ENCODE measurements at places on chromosomes 2 and 18.

DNA sequence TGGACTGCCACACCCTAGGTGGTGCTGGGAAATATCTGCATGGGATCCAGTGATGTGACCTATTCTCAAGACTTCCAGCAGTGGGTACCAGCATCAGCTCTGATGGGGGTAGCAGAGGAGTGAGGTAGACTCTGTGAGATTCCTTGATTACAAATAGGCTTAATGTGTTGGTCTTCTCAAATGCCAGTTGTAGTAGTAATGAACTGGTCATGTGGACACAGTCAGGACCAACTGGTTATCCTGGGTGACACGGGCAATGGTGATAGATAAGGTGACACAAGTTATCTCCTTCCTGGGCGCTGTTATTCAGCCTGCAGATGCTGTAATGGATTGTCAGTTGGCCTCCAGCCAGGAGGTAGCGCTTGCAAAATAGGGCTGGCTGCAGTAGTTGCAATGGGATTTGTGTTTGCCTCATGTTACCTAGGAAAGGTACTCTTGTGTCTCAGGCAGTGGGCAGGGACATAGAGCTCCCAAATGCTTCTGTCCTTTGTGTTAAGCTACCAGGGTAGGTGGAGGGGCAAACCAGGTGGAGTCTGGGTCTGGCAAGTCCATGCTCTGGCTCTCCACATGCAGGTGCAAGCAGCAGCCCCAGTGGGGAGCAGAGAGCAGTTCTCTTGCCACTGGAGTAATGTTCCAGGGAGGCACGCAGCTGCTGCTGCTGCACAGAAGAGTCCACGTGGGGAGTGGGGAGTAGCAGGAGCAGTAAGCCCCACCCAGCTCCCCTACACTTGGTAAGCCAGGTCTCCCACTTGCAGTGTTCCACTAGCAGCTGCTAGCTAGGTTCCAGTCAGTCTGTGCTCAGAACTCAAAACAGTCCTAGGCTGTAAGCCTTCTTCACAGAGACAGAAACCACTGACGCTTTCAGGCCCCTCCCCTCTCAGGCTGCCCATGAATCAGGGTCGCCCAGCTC is 505.4 kb upstream of the DDX18 start:
- no peak for DNase-seq

- DNase-seq = no peak
Measured at GRCh38 chr18:7221424-7222155, 9.3 kb upstream of the LRRC30 start.

DNA sequence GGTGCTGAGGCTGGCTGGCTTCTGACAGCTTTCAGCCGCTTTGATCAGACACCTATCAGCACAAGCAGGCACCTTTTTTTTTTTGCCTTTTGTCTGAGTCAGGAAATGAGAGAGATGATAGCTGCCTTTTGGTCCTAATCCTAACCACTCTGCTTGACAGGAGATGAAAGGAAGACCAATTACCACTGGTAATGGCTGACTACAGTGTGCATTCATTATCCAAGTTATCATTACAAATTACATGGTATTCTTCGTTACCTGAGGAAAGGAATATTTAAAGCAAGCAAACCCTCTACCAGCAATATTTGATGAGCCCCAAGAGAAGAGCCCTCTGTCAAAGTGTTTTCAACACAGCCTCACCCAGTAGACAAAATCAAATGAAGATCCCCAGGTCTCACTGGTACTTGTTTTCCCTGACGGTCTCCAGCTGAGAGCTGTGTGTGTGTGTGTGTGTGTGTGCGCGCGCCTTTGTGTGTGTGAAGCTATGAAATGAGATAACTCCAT is 925.7 kb downstream of the DCDC2C start:
- DNase-seq = no peak

- no peak for DNase-seq
Measured at GRCh38 chr2:137115081-137115794, 349.9 kb downstream of the THSD7B start.

GRCh38 chr2:223744580-223744979 is 92.8 kb downstream of the AP1S3 start:
- no peak for DNase-seq

DNA sequence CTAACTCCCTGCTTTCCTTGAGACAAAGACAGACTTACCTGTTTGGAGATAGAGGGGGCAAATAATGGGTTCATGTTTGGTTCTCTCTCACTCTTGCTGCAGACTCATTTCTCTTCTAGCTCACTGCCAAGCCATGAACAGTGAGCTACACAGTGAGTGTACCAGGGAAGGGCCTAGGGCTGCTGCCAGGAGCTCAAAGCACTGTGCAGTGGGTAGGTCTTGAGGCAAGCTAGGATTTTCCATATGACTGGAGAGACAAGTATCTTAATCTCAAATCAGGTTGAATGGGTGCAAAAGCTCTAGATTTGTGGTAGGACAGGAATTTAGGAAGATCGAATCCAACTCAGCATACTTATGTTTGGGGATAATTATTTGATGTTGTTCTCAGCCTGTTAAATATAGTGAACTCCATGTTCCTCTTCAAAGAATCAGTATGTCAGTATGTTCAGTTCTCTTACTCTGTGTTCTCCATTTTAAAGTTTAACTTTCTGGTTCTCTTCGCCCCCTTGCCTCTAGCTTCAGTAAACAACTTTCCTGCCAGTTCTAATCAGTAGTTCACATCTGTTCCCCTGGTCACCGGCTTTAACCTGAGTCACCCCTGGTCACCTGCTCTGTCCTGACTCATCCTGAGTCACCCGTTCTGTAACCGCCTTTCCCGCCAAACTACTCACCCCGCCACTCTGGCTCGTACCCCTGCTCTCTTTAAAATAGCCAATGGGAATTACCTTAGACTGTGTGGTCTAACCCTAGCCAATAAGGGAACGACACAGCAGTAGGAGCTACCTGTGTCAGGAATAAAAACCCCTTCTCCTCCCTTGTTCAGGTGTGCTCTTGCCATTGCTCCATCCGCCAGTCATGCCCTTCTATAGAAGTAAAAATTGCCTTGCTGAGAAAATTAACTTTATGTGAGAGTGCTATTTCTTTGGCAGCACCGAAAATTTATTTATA is 21.9 kb downstream of the SLC25A52 start:
- no peak for DNase-seq

DNA sequence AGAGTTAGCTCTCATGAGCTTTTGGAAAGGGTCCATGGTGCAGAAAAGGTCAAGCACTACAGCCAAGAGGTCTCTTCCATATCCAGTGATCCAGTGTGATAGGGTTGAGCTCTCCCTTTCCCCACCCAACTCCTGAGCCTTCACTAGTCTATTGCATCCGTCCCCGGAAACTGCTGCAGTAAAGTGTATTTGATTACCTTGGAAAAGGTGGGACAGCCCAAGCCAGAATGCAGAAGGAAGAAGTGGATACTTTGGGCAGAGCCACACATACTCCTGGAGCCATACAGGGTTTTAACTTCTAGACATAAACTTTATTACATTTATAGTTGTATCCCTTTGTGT is 3.6 kb downstream of the PNKD start:
- DNase-seq = no peak

GRCh38 chr2:20519309-20519708 is 72.4 kb downstream of the RHOB start:
- DNase-seq = no peak

DNA sequence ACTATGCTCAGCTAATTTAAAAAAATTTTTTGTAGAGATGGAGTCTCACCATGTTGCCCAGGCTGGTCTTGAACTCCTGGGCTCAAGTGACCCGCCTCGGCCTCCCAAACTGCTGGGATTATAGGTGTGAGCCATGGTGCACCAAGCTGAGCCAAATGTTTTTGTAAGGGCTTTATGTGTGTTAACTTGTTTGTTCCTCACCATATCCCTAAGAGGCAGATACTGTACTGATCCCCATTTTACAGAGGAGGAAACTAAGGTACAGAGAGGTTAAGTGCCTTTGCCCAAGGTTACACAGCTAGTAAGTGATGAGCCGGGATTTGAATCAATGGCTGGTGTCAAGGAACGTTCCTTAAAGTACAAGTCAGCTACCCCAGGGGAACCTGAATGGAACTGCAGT is 85.3 kb upstream of the KLF7 start:
- no peak for DNase-seq

GRCh38 chr2:231129216-231129615 is 4.4 kb upstream of the HTR2B start:
- DNase-seq = no peak

GRCh38 chr18:51522821-51523220 is 325.3 kb upstream of the MEX3C start:
- no peak for DNase-seq

Measured in stimulated activated CD8-positive, alpha-beta memory T cell treated with anti-CD3 and anti-CD28 coated beads, Interleukin-7, amount 100 ng/mL, for 24 hours (primary cell).